ENCODE measurements at places on chromosomes 2 and 18.

DNA sequence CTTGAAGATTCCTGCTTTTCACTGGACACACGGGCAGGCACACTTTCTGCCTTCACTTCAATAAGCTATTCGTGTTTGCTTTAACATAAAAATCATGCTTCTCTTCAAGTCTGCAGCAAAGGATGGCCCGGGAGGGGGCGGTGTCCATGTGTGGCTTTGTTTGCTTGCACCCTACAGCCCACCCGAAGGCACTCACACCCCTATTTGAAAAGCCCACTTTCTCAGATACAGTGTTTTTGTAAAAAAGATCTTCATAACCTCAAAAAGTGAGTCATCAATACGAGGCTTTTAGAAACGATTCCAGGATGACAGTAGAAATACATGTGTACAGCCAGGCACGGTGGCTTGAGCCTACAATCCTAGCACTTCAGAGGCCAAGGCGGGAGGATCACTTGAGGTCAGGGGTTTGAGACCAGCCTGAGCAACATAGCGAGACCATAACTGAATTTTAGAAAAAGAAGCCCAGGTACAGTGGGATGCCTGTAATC lies 36.5 kb upstream of the HPCAL1 start:
- peak; percentile 21 for DNase-seq

DNA sequence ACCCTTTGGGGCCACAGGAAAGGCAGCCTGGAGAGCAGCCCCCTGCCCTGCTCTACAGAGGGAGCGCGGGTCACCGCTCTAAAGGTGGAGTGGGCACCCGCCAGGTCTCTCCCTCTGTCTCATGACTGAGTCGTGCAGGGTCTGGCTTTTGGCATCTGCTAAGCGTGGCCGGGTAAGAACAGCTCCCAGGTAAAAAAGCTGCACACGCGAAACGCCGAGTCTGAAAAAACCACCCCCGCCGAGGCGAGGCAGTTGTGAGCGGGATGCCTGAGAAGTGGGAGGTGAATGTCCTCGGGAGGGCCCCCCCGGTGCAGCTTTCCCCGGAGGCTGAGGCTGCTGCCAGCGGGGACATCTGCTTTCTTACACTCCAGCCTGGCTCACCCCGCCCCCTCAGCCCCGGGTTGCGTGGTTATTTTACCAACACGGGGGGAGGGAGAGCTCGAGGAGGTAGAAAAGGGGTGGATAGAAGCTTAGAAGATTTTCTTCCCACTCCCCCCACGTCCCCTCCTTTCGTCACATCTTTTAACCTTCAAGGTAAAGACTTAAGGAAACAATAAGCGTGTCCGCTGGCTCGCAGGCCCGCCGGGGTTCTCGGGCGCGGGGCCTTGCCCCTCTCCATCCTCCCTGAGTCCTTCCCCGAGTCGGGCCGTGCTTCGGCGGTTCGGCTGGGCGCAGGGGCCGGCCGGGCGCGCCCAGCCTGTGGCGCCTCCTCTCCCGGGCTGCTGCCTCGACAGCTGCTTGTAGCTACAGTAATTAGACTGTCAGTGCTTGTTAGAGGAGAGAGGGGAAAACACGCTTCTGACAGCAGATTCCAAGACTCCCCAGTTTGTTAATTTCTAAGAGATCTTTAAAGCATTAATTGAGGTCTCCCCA lies 70.6 kb upstream of the PSMD14 start:
- DNase-seq: peak; percentile 63

DNA sequence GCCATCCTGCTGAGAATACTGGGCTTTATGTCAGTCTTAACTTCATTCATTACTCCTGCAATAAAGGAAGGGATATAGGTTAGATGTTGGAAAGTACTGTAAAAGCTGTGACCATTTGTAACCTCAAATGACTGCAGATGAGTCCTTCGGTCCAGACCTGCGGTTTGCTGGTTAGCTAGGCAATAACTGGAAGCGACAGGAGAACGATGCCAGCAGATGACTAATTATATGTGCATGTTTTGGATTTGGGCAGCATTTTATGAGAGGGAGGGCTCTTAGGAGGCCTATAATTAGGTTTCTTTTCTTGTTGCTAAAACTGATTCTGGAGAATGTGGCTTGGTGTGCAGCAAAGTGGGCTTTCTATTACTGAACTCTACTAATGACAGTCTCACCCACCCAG lies 205.6 kb downstream of the TMEM182 start:
- peak; percentile 52 for DNase-seq

GRCh38 chr2:173823543-173823939 lies 141.6 kb downstream of the SP3 start:
- no peak for DNase-seq

DNA sequence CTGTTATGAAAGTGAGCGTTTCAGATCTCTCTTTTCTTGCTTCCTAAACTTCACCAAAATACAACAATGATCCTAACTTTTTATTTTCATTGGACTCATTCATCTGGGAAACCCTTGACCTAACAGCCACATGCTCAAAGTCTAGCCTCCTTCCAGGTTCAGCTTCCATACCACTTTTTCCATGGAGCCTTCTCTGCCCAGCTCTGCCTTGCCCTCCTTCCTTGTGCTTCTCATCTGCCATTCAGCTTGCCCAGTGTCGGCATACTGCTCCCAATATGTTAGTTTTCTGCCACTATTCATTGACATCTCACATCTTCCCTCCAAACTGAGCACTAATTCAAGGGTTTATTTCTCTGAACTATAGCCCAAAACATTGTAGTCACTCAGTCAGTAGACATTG lies 214.7 kb downstream of the RAD51AP2 start:
- DNase-seq: no peak

- DNase-seq: no peak
These were observed 155.6 kb upstream of the XPO1 start for GRCh38 chr2:61693744-61694143.

GRCh38 chr2:205738117-205738968 lies 56.0 kb downstream of the NRP2 start:
- no peak for DNase-seq

DNA sequence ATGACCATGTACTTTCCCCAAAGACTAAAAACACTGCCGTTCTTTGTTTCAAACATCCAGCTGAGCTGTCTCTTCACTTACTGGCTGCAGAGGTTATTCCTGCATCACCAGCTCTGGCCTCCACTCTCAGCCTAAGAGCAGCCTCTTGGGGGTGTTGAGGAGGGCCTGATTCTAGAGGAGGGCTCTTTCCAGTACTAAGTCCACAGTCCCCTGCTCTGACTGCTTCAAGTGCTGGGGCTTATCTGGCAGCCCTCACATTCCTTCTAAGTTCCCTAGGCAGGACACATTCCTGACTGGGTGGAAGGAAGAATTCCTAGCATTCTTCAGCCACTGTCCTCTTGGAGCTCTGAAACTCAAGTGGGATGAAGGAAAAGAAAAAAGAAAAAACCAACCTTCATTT lies 32.9 kb upstream of the EHBP1 start:
- peak; percentile 40 for DNase-seq

DNA sequence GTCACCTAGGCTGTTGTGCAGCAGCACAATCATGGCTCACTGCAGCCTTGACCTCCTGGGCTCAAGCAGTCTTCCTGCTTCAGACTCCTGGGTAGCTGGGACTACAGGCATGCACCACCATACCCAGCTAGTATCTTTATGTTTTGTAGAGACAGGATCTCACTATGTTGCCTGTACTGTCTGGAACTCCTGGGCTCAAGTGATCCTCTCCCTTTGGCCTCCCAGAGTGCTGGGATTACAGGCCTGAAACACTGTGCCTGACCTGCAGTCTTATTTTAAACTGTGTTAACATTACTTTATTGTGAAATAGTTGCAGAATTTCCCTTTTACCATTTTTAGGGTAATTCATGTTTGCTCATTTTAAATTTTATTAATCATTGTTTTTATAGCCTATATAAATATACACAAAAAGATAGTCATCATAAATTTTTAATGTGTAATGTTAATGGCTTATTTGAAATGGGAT lies 24.6 kb downstream of the EML4 start:
- DNase-seq: peak; percentile 31

DNA sequence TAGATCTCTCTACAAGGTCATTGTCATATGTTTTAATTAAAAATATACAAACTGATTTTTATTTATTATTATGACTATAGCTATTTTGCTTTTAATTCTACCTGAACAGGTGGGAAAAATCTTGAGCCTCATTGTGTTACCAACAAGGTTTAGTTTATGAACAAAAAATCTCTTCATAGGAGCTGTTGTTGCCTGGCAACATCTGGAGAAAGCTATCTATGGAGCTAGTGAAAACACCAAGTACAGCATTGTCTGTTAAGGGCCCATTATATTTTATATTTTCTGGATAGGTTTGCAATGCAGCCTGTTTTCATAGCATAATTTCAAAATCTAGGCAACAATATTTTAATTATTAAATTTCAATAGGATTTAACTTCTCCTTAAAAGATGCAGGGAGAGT lies 383.0 kb upstream of the TMEFF2 start:
- no peak for DNase-seq

DNA sequence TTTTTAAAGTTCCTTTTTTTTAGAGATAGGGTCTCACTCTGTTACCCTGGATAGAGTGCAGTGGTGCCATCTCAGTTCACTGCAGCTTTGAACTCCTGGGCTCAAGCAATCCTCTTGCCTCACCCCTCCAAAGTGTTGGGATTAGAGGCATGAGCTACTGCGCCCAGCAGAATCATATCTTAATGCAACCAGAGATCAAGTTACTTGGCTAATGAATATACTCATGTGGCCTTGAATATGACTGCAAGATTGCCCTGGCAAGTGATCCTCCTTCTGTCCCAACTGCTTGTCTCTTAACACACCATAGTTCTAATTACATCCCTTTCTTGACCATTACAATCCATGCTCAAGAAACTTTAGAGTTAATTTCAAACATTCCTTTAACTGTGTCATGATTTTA lies 133.5 kb downstream of the SRBD1 start:
- DNase-seq: peak; percentile 44

DNA sequence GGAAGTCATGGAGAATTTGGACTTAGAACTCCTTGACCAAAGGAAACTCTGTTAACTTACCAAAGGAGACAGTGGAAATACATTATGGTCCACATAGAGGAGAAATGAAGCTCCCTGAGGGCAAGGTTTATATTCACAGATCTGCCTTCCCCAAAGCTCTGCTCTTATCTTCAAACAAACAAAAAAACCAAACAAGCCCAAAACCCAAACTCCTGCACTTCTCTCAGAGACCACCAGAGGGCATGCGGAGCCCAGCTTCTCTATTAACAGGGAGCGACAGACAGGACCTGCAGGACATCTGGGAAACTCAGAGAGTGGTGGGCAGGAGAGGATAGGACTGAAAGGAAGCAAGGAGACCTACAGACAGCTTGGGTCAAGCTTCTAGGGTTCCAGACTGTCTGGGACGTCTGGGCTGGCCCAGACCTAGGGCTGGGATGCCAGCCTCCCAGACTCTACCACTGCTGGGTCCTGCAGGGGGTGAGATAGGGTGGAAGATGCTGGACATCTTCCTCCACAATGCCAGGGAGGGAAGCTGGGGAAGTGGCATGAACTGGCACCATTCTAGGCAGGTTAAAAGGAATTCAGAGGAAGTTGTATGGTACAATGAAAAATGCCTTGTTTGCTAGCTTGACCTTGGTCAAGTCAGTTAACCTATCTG lies 4.0 kb upstream of the WNT10A start:
- peak; percentile 34 for DNase-seq

DNA sequence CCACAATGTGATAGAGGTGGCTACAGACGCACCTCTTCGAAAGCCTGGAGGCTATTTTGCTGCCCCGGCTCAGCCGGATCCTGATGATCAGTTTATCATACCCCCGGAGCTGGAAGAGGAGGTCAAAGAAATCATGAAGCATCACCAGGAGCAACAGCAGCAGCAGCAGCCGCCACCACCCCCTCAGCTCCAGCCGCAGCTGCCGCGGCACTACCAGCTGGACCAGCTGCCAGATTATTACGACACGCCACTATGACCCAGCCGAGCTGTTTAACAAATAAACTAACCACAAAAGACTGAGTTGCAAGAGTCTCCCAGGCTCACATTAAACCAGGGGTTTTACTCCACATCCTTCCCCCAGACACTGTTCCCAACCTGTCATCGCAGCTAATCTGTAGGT lies 263.8 kb downstream of the PHLPP1 start:
- DNase-seq: peak; percentile 86

DNA sequence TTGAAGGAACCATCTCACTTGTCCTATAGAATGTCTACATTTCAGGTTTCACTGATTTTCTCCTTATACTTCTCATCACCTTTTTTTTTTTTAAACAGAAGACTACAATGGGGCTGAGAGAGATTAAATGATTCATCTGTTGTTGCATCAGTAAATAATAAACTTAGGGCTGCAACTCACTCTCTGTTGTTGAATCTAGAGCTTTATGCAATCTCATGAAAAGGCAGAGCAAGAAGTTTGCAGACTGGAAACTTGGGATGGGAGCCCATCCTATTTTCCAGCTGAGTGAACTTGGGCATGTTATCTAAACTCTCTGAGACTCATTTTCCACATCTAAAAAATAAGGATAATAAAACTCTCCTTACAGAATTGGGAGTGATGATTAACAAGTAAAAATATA lies 58.4 kb downstream of the PDE1A start:
- peak; percentile 82 for DNase-seq

DNA sequence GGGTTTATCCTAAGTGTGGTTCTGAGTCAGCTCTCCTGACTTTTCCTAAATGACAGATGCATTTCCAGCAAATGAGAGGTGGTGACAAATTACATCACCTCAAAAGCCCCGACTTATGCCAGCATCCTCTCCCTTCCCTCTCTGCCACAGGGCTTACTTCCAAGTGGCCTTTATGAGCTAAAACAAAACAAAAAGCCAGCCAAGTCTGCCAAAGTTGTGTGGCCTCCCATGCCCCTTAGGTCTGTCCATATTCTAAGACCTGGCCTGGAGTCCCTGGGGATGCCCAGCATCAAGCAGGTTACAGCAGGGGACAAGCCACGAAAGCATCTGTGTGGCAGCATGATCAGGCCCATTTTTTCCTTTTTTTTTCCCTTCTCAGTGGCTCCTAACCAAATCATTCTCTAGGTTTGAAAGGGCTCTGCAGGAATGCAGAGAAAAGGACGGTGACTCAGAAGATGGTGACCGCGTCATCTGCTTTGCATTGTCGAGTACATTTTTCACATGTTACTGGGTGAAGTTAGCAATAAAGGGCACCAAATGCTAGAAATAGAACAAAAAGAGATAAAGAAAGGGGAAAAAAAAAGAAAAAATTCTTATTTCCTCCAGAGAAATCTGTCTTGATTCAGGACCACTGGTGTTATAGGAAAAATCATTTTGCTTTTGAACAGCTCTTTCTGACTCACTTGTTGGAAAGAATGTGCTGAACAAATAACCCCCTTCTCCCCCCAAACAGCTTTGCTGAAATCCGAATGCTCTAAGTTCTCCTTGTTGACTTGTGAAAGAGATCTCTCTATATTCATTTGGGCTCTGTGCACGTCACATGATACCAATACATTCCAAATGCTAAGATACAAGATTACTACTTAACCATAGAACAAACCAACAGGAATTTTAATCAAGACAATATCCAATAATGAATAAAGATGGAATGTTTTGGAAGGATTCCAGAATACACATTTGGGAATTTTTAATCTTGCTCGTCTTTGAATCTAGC lies 178.7 kb downstream of the EN1 start:
- peak; percentile 98 for DNase-seq

- DNase-seq: no peak
These were observed 28.6 kb upstream of the CETN1 start for GRCh38 chr18:551404-552061.

DNA sequence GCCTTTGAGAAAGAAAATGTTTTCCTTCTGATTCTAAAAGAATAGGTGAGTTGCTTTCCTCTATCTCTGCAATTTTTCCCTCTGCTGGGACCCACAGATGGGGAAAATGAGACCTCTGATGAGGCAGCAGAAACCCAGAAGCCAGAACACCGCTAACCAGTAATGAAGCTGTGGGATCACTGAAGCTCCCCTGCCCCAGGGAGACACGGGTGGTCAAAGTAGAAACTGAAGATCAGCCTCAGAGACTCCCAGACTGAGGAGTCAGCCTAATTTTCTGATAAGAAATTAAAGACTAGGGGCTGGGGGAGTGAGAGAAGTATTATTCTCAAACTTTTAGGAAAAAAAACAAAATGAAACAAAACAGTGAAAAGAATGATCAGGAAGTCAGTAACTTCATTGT lies 30.1 kb downstream of the CD8B start:
- DNase-seq: no peak
